ENCODE measurements at places on chromosomes 5 and 9. TPM values are rescaled to one million over a fixed set of nuclear protein-coding genes. Genes with fewer than 3 reads are reported as not detected.

- no peak for DNase-seq
Observed at GRCh38 chr5:38948501-38948900, 102.7 kb downstream of the OSMR start.

DNA sequence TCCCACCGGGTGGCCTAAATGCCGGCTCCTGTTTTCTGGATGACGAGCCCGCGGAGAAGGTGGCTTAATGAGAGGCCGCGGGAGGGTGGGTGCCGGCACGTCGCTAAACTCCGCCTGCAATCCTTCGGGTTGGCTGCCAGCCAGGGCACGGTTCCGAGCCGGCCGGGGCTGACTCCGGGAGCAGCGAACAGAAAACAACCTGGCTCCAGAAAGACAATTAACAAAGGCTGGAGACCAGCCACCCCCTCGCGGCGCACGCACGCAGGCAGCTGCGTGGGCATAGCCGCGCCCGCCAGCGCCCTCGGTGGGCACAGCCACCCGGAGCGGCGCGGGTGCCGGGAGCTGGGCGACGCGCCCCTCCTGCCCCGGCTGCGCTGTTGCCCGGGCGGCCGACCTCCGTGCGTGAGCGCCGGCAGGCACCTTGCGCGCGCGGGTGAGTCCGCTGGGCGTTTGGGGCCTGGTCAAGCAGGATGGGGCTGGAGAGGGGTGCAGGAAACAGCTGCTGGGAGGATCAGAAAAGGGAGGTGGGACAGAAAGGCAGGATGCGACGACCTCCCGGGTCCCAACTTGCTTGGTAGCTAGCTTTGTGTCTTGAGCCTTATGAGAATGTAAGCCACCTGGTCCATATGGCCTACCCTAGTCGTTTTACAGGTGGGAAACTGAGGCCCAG, at the start of gene ARHGEF37:
Gene ARHGEF37, plus strand, starts transcription at position 307 of the 670 bp plus-strand sequence. CDS start 16,272 bp downstream, outside the sequence.
- peak; percentile 20 for DNase-seq

GRCh38 chr5:61811052-61811451, 479.0 kb downstream of the ZSWIM6 start:
- no peak for DNase-seq

- no peak for DNase-seq
Observed at GRCh38 chr5:177432839-177433657, 6.6 kb downstream of the GRK6 start.

DNA sequence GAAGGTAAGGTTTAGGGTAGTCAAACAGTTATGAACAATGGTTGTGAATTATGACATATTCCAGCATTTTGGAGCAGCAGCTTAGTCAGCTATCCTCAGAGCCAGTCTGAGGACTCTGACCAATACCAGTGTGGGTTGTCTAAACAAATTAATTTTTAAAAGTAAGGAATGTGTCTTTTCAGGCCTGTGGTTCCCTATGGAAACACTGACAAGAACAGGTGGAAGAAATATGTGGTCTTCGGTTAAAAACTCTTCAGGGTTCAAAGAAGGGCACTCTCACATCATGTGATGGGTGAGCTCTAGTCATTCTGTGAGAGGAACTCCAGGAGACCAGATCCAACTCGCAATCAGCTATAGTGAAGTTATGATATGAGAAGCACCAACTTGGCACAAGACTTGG, 33.5 kb upstream of the ALDOB start:
- DNase-seq = no peak

GRCh38 chr5:95283022-95283615, 1.8 kb downstream of the MCTP1 start:
- no peak for DNase-seq

DNA sequence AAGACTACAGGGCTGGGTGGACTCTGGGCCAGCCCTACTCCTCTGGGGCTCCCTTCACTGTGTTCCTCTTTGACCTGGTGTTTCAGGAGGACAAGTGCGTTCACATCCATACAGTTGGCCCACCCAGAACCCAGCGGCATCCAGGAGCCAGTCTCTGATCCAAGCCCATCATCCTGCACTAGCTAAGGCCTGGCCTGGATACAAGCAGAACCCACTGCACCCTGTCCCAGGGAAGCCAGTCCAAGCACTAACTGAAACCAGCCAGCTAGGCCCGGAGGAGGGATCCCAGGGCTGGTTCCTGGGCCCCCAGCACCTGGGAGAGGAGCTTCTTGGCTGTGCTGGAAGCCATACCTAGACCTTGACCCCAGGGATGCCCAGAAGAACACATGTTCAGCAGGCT, 4.1 kb upstream of the GBGT1 start:
- no peak for DNase-seq

DNA sequence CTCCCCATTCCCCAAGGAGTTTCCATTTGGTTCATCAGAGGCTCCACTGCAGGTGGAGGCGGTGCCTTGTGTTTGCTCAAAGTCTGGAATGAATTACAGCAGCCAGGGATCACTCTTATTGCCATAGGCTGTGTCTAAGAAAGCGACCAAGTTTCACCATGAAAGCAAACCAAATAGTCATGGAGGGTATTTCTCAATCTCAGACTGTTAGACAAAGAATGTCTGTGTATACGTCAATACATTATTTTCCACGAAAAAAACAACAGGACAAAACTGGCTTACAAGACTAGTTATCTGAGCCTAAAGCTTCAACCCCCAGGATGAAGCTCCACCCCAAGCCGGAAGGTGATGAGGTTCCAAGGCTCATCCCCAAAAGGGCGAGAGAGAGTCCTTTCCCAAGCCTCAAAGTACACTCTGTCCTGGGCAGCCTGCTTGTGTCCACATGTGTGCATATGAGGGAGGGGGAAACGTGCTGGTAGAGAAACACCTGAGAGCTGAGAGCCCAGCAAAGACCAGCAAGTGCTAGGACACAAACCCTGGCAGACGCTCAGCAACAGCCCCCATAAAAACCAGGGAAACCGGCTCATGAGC, 4.3 kb downstream of the B4GALT1 start:
- DNase-seq = no peak

GRCh38 chr5:96546120-96546519, 113.1 kb upstream of the PCSK1 start:
- no peak for DNase-seq

- no peak for DNase-seq
Observed at GRCh38 chr5:156892223-156892622, 42.1 kb downstream of the PPP1R2B start.

GRCh38 chr9:73743826-73744225, 592.2 kb downstream of the ANXA1 start:
- no peak for DNase-seq

- DNase-seq = no peak
Observed at GRCh38 chr5:116454417-116454927, 120.2 kb downstream of the SEMA6A start.

- DNase-seq = no peak
Observed at GRCh38 chr5:117207088-117207668, 632.6 kb upstream of the SEMA6A start.

UNC5A gene
- total RNA-seq = 2.8 TPM

GADD45G gene
- 1.8 TPM for total RNA-seq

CTSL gene
- total RNA-seq = 38.6 TPM

LECT2 gene
- total RNA-seq = not detected

SELENOP gene
- total RNA-seq = 86.3 TPM

STRBP gene
- total RNA-seq = 87.3 TPM

FCN2 gene
- not detected for total RNA-seq

FIBCD1 gene
- total RNA-seq = not detected

Measured in progenitor cell of endocrine pancreas (in vitro differentiated cells).